ENCODE measurements at places on chromosomes 7 and 10.
A peak's percentile ranks its signal among the peaks of the same experiment; 100 is the strongest.

DNA sequence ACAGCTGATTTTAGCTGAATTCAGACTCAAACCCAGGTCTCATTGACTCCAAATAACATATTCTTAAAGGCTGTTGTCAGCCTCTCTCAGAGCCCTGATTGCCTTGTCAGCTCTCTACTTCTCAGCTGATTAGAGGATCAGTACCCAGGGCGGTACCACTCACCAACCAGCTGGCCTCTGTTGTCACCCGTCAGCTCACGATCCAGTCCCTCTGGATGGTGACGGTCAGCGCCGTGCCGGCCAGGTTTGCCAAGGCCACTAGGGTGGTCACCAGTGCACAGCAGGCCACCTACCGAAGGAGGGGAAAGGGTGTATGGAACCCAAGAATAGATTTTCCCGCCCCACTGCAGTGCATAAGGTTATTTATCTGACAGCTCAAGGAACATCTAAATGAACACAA, 52.3 kb upstream of the TOMM7 start:
- no peak overlapping the region for H3K4me3 ChIP-seq
- DNase-seq: no peak
- peaks cover 2% of the 10 kb centered on the region for H3K36me3 ChIP-seq
- H3K27me3 ChIP-seq: no peaks in the 10 kb centered on the region
- H3K27ac ChIP-seq: no peak overlapping the region

DNA sequence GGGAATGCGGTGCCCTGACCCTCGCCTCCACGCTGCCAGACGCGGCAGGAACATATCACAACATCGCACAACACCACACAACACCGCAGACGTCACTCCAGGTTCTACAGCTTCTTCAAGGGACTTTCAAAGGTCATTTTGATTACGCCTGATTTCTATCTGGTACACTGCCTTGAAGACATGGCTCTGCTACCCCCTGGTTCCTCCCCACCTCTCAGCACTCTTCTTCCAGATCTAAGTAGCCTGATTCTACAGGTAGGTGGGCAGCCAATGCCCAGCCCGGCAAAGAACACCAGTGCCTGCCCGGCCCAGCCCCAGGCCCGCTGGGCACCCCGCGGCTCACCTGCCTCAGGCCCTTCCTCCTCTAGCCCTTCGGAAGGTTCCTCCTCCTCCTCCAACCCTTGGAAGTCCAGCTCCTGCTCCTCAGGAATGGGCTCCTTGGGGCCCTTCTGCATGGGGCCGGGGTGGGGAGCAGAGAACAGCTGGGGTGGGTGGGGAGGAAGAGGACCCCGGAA, 8.4 kb downstream of the GIGYF1 start:
- peaks cover 11% of the 10 kb centered on the region for H3K36me3 ChIP-seq
- no peaks in the 10 kb centered on the region for H3K27me3 ChIP-seq
- H3K27ac ChIP-seq: no peak overlapping the region
- no peak overlapping the region for H3K4me3 ChIP-seq

DNA sequence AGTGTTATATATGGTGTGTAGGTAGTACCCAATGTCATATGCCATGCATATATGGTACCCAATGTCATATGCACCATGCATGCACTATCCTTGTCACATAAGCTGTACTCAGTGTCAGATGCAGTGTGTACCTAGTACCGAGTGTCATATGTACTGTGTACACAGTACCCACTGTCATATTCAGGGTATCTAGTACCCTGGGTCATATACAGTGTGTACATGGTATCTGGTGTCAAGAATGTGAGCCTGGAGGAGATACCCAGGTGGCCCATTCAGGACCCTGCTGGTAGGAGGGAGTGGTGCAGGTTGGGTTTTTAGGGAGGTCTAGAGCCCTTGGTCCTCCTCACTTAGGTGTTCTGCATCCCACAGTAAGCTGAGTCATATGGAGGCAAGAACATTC, 1.8 kb downstream of the ZMYND11 start:
- H3K27me3 ChIP-seq: no peaks in the 10 kb centered on the region
- H3K4me3 ChIP-seq: peak overlapping the region; percentile 80
- peak; percentile 36 for DNase-seq
- H3K36me3 ChIP-seq: no peaks in the 10 kb centered on the region
- no peak overlapping the region for H3K27ac ChIP-seq

DNA sequence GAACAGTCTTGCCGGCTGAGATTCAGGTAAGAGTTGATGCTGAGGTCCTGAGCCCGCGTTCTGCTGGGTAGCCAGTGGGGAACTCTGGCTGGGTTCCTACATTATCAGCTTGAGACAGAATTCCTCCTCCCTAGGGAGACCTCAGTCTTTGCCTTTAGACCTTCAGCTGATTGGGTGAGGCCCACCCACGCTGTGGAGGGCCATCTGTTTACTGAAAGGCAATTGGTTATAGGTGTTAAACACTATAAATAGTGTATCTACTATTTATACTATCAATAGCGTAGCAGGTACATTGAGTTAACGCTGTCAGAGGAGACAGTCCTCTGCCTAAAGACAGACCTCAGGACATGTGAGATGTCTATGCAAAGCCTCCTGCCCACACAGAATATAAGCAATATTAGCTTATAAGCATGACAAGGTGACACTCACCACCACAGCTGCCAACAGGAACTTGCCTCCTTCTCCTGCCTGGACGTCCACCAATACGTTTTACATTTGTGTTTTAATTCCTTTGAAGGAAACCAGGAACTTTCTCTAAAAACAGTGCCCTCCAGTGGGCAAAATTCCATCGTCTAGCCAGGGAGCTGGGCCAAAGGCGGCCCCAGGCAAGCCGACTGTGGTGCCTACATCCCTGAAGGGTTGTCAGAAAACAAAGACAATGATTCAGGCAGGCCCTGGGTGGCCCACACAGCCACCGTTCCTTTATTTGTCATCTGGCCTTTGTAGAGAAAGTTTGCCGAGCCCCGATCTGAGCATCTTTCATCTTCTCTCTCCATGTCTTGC, 58.8 kb downstream of the INSIG1 start:
- H3K4me3 ChIP-seq: no peak overlapping the region
- no peak for DNase-seq
- H3K27me3 ChIP-seq: peaks cover 33% of the 10 kb centered on the region

DNA sequence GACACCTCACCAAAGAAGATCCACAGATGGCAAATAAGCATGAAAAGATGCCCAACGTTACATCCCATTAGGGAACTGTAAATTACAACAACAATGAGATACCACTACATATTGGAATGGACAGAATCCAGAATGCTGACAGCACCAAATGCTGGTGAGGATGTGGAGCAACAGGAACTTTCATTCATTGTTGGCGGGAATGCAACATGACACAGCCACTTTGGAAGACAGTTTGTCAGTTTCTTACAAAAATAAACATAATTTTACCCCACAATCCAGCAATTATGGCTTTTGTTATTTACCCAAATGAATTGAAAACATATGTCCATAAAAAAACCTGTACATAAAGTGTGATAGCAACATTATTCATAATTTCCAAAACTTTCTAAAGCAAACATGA, 176.8 kb downstream of the C7orf25 start:
- no peak overlapping the region for H3K27ac ChIP-seq
- H3K27me3 ChIP-seq: no peaks in the 10 kb centered on the region
- no peak for DNase-seq
- no peaks in the 10 kb centered on the region for H3K36me3 ChIP-seq
- H3K4me3 ChIP-seq: no peak overlapping the region

GRCh38 chr10:2933924-2934323, 133.4 kb upstream of the PFKP start:
- H3K4me1 ChIP-seq: no peaks in the 10 kb centered on the region
- H3K36me3 ChIP-seq: no peaks in the 10 kb centered on the region
- no peak for DNase-seq
- H3K4me3 ChIP-seq: no peak overlapping the region

DNA sequence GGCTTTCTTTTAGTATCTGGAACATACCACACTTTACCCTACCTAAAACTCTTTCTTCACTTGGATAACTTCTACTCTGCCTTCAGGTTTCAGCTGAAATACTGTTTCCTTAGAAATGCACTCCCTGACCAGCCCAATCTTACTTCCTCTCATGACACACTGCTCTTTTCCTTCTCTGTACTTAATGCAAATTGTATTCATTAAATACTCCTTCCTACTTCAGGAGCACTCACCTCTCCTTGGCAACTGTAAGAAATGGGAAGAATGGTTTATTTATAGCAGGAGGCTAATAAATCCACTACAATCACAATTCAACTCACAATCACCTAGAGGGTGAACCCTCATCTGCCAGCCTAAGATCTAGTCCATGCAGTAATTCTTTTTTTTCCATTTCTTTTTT, 15.2 kb downstream of the ZCWPW1 start:
- H3K27ac ChIP-seq: no peak overlapping the region
- no peak for DNase-seq
- H3K36me3 ChIP-seq: peaks cover 6% of the 10 kb centered on the region
- peaks cover 7% of the 10 kb centered on the region for H3K4me1 ChIP-seq
- no peaks in the 10 kb centered on the region for H3K27me3 ChIP-seq
- no peak overlapping the region for H3K4me3 ChIP-seq

DNA sequence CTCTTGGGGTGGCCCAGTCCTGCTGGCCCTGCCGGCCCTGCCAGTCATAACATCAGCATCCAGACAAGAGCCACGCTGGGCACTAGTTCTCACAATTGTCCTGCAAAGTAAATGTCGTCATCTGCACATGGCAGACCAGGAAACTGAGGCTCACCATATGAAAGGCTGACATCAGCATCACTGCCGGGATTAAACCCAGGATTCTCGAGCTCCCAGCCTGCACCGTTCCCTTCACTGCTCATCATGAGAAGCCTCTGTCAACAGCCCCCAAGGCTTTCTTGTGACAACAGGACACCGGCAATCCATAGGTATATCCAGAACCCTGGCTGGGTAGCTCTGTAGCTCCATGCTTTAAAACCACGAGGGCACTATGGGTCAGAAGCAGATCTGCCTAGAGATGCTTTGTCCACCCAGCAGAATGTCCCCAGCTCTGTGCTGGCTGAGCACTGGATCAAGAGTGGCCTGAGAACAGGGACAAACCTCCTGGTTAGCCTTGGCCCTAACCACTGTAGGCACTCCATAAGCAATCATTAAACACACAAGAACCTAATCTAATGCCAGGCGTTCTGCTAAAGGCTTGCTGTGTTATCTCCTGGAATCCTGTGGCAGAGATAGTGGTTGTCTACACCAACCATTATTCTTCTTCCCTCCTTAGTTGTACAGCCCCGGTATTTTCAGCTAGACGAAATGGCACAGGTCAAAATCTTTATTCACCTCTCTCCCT, 41.2 kb upstream of the C10orf71 start:
- H3K36me3 ChIP-seq: no peaks in the 10 kb centered on the region
- H3K4me3 ChIP-seq: no peak overlapping the region
- H3K4me1 ChIP-seq: peaks cover 12% of the 10 kb centered on the region
- no peak for DNase-seq
- H3K27me3 ChIP-seq: no peaks in the 10 kb centered on the region

GRCh38 chr10:123882681-123883445, 8.7 kb downstream of the CPXM2 start:
- DNase-seq: no peak
- peaks cover 3% of the 10 kb centered on the region for H3K27me3 ChIP-seq
- no peak overlapping the region for H3K27ac ChIP-seq
- H3K36me3 ChIP-seq: no peaks in the 10 kb centered on the region
- no peak overlapping the region for H3K4me3 ChIP-seq

GRCh38 chr10:112907893-112908292, 42.2 kb upstream of the TCF7L2 start:
- H3K27me3 ChIP-seq: peaks cover 1% of the 10 kb centered on the region
- H3K4me3 ChIP-seq: no peak overlapping the region
- no peaks in the 10 kb centered on the region for H3K4me1 ChIP-seq
- DNase-seq: no peak
- no peak overlapping the region for H3K27ac ChIP-seq

DNA sequence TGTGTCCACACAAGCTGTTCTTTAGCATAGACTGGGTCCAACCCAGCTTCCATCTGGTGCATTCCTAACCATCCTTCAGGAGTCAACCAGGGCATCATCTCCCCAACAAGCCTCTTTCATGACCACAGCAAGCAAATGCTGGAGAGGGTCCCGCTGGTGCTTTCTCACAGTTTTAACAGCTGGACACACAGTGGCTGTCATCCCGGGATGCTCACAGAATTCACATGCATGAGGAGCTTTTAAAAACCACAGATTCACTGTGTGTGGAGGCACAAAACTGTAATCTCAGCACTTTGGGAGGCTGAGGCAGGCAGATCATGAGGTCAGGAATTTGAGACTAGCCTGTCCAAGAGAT, 6.4 kb upstream of the CYP3A7 start:
- no peaks in the 10 kb centered on the region for H3K4me1 ChIP-seq
- no peak for DNase-seq
- H3K4me3 ChIP-seq: no peak overlapping the region
- H3K36me3 ChIP-seq: peaks cover 14% of the 10 kb centered on the region
- peaks cover 7% of the 10 kb centered on the region for H3K27me3 ChIP-seq
- no peak overlapping the region for H3K27ac ChIP-seq

DNA sequence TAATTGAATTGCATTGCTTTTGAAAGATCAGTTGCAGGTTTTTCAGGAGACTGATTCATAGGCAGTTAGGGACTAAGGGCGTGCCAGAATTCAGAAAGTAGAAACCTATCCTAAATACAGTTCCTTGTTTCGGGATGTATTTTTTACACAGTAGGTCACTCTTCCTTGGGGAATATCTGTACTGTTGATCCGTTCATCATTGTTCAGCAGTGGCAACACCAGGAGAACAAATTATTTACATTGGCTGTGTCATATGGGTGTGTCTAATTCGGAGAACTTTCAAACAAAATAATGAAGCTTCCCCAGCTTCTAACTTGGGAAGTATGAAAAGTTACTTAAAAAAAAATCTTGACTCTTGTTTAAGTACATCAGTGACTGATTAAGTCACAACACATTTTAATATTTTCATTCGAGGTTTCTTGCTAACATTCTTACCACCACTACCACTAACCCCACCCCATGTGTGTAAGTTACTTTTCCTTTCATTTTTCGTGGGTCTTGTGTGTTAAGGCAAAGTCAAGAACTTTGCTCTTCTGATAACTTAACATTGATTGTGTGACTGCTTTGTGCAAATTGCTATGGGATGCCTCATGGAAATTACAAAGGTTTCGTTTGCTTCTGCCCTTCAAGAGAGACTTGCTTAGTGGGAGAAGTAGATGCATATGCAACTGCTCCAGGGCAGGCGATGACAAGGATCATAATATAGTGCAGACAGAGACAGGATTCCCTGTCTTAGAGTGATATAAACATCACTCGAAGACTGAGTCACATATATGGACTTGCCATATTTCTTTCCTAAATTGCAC, 43.8 kb upstream of the RPA3 start:
- H3K27ac ChIP-seq: peak overlapping the region; percentile 84
- H3K4me3 ChIP-seq: peak overlapping the region; percentile 87
- H3K4me1 ChIP-seq: peaks cover 28% of the 10 kb centered on the region
- DNase-seq: no peak
- peaks cover 2% of the 10 kb centered on the region for H3K36me3 ChIP-seq

- peaks cover 19% of the 10 kb centered on the region for H3K27me3 ChIP-seq
- H3K36me3 ChIP-seq: no peaks in the 10 kb centered on the region
- no peak overlapping the region for H3K4me3 ChIP-seq
Observed at GRCh38 chr10:34814223-34814912, 728 bp downstream of the PARD3 start.
